Stimulated activated naive CD8-positive, alpha-beta T cell treated with anti-CD3 and anti-CD28 coated beads, Interleukin-15, Interleukin-2, amounts not matched to agents 100 U/mL and 50 U/mL, for 24 hours (primary cell): ENCODE measurements at places on chromosomes 6 and 20.

GRCh38 chr6:40308533-40309306 lies 278.4 kb downstream of the LRFN2 start:
- DNase-seq = peak; percentile 75

DNA sequence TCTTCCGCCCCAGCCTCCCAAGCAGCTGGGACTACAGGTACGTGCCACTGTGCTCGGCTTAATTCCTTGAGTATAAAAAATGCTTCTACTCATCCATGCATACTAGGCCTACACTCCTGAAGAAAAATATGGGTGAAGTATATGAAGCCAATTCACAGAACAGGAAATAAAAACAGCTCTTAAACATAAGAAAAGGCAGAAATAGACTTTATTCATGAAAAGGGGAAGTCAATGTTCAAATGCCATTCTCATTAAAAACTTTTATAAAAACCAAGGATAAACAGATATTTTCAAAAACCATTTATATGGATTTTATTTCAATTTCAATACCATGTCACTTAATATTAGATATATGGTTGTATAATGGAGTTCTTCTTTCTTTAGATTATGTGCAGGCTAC lies 18.3 kb downstream of the SERPINB9 start:
- DNase-seq = no peak

GRCh38 chr20:11511821-11512220 lies 405.9 kb upstream of the BTBD3 start:
- DNase-seq = no peak

- DNase-seq = peak; percentile 31
Observed at GRCh38 chr20:11676630-11677287, 240.9 kb upstream of the BTBD3 start.

GRCh38 chr6:82160255-82160990 lies 87.1 kb downstream of the IBTK start:
- DNase-seq = no peak

GRCh38 chr20:41717483-41717882 lies 99.3 kb upstream of the CHD6 start:
- DNase-seq = no peak
